ENCODE measurements at places on chromosomes 5 and 9.

GRCh38 chr5:172102913-172103626 lies 85.0 kb downstream of the STK10 start:
- no peak for DNase-seq

- no peak for DNase-seq
These were observed 22.6 kb upstream of the TJP2 start for GRCh38 chr9:69151506-69151905.

GRCh38 chr9:114496011-114496410 lies 9.3 kb downstream of the WHRN start:
- DNase-seq, result no peak

DNA sequence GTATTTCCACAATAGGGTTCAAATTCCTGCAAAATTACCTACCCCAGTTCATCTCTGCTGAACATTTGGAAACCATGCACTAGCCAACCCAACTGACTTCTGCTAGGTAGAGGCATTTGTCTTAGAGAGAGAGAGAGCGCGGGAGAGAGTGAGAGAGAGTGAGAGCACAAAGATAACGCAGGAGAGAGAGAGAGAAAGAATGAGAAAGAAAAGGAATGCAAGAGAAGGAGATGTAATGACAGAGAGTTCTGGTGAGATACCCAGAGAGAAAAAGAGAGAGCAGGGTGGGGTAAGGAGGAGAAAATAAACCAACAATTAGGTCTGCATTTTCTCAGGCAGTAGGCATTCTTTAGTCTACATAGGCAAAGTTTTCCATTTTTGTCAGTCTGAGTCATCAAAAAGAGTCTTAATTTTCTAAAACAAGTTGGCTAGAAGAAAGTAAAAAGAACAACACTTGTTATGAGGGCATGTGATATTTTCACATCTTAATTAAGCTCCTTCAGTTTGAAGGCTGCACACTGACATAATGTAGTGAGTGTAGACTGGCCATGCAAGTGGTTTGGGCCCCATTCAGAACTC lies 98.2 kb downstream of the MAP1B start:
- no peak for DNase-seq

GRCh38 chr9:25684321-25684720 lies 6.1 kb upstream of the TUSC1 start:
- DNase-seq, result no peak

GRCh38 chr5:1963941-1964451 lies 81.3 kb upstream of the IRX4 start:
- DNase-seq, result no peak

DNA sequence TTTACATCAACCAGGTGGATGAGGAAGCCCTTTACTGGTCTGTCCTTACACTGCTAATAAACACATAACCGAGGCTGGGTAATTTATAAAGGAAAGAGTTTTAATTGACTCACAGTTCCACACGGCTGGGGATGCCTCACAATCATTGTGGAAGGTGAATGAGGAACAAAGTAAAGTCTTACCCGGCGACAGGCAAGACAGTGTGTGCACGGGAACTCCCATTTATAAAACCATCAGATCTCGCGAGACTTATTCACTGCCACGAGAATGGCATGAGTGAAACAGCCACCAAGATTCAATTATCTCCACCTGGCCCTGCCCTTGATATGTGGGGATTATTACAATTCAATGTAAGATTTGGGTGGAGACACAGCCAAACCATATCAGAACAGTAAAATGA lies 67.3 kb upstream of the GRAMD2B start:
- DNase-seq, result no peak

DNA sequence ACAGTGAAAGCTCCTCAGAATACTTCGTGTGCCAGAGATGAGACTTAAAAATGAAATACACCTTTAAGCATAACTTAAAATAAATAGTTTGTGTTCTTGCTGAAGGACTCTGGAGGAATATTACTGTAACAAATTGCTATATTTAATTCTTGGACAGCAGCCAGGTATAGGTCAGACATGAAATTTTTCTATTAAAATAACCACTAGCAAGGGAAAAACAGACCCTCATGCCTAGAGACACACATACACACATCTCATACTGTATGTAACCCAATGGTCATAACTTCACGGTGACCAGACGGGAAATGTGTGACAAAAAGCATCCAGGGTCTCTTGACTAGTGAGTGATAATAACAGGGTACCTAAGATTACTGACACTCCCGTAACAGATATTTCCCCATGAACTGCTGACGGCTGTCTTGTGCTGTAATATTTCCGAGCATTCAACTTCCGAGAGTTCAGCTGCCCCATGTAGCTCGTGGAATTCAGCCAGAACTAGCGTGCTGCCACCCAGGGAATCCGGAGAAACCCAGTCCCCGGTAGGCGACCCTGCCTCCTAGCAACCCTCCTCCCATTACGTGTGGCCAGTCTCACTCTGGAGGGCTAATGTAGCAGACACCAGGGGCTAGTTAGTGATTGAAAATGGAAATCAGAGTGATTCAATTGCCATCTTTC lies 2295.1 kb upstream of the WWC1 start:
- DNase-seq, result no peak

GRCh38 chr9:76658510-76659231 lies 105.6 kb upstream of the PCA3 start:
- DNase-seq, result no peak

GRCh38 chr5:109958082-109958481 lies 268.4 kb downstream of the MAN2A1 start:
- no peak for DNase-seq

DNA sequence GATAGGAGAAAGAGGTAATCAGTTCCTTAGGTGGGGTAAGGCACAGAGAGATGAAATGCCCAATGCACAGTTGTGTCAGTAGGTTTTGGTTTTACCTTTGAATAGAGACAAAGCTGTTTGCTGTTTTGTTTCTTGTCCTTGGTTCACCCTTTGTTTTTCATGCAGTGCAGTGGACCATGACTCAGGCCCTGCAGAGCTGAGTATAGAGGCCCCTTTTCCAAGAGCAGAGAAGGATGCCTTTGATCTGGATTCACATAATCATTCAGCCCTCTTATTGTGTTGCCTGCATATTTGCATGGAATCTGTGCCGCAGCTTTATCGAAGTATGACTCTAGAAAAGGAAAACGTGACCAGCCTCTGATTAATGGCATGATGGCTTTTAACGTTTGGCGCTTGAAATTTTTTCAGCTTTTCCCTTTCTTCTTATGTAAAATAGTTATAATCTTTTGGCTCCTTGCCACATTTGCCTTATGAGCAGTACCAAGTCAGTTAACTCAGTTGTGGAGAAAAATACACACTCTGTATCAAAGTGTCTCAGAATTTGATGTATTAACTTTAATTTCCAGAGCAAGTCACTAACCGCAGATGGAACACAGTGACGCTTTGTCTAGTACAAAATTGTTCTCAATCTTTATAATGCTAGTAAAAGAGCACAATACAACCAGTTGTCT lies 197.6 kb downstream of the KDM4C start:
- no peak for DNase-seq

GRCh38 chr5:109614301-109614700 lies 75.4 kb upstream of the MAN2A1 start:
- no peak for DNase-seq

DNA sequence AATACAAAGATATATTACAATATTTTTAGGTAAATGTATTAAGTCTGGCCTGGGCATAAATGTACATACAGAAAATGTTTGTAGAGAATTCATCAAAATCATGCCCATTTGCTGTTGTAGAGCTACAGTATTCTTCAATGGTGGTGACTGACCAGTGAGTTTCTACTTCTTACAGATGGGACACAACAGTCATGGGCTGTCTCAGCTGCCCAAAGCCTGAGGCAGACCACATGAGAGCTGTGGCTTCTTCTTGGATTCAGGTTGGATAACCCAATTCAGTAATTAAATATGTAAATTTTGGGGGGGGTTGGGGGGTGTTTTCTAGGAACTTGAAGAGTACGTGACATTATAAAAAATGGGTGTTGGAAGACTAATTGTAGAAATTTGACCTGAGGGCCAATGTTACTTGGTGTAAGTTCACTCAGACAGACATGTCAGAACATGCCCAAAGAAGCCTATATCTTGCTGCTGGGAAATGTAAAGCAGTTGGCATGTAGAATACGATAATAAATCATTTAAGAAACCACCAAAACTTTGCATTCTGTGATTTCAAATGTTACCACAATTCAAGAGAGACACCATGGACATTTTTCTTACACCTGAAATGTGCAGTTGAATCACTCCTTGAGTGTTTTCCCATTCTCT lies 17.9 kb downstream of the STARD4 start:
- no peak for DNase-seq

- DNase-seq, result no peak
These were observed 64.2 kb upstream of the SELENOP start for GRCh38 chr5:42875785-42876374.

DNA sequence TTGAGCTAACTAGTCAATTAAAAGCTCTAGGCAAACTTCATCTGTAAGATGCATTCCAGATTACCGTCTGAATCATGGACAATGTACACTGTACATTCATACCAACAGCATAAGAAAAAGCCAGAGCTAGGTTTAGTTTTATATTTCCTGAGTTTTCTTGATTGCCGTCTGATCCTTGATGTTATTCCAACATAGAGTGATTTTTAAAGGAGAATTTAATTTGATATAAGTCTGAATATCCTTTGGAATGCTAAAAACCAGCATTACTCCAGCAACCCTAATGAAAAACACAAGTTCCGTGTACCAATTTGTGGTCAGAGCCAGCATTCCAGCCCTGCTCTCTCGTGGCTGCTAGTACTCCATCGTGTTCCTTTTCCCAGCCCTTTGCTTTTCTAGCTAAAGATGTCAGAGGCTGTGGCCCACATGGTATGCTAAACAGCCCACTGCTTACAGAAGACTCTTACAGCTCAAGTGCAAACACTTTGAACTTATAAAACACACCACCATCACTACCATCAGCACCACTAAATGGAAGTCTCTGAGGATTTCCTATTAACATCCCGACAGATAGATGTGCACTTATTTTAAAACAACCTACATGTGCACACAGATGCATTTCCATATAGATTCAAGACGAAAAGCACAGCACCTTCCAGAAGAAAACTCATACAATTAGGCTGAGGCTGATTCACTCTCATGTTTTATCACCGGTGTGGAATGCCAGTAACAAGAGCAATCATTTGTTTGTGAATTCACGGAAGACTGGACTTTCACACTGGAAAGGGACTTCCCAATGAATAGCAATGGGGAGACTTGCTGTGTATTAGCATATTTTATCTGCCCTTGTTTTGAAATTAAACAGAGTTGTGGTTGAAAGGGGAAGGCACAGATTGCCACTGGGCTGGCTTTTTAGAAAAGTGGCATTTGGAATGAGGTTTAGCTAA lies 246.9 kb upstream of the GAS1 start:
- no peak for DNase-seq

- DNase-seq, result no peak
These were observed 534.4 kb downstream of the RAB3C start for GRCh38 chr5:59117320-59117719.

DNA sequence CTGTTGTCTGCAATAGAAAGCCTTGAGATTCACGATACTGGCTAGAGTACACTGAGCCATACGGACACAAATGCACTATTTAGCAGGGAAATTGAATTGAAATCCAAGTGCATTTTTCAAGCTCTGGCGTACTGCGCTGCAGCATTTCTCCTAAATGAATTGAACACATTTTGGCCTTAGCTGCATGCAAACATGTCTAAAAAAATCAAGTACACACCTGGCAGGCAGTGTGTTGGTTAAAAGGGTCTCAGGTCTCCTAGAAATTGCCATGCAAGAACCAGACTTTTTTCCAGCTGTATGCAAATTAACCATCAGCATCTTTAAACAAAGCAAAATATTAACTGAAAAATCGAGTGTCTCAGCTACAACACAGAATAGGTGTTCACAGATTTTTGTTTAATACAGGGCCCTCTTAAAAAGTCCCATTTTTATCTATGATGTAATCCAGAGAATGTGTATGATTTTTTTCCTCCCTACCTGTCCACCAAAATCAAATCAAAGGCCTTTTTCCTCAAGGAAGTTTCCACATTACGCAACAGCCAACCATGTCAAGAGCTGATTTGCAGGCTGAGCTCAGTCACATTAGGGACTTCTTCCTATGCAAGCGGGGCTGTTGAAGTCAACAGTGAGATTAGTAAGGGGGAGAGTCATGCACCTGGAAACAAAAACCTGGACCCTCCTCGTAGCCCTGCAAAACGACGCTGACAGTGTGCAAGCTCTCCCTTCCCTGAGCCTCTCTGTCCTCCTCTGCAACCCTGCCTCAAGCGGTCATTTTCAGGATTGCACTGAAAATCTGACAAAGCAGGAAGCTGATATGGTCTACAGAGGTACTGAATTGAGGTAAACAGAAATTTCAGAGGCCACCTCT lies 14.1 kb upstream of the SFXN1 start:
- DNase-seq, result no peak

DNA sequence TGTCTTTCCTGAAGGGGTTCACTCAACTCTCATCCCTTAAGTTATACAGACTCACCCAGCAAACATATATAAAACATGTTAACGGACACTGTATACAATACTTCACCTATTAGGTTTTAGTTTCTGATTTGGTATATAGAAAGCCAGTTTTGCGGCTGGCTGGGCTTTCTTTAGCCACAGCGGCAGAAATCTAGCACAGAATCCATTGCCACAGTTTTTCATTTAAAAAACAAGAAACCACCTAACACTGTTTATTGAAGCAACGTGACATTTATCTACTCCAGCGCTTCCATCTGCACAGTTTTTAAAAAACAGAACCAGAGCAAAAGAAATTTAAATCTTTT lies 67.3 kb downstream of the SNX30 start:
- DNase-seq, result no peak

GRCh38 chr5:1151316-1151715 lies 39.5 kb upstream of the SLC12A7 start:
- DNase-seq, result no peak

GRCh38 chr5:120454094-120454798 lies 9.9 kb upstream of the PRR16 start:
- no peak for DNase-seq

DNA sequence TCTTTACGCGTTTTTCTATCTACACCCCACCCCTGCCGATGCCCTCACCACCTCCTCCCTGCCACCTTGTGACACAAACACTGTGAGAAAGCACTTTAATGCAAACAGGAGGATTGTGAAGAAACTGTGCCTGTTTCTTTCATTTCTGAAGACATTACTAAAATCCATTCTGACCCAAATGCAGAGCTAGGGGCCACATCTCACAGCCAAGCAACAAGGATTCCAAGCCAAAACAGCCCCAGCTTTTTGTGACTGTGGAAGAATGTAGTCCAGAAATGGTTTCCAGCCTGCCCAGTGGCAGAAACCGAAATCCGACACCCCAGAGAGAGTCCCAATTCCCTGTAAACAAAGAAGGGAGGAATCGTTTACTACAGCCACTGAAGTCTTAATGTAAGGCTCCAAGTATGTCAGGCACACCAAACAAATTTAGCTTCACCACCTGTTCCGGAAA lies 190.9 kb downstream of the TTC39B start:
- no peak for DNase-seq

GRCh38 chr9:4987961-4988421 lies 2.9 kb downstream of the JAK2 start:
- no peak for DNase-seq

All from Right ventricle myocardium inferior (tissue), 1 donor.